Astrocyte (in vitro differentiated cells and primary cell): ENCODE measurements at places on chromosomes 1 and 21.

- DNase-seq = no peak
Observed at GRCh38 chr1:177351361-177352108, 180.8 kb downstream of the BRINP2 start.

- DNase-seq = no peak
Observed at GRCh38 chr1:112990271-112990670, 34.3 kb upstream of the SLC16A1 start.

- peak; percentile 98 for DNase-seq
Observed at GRCh38 chr1:95035536-95035935, 37.2 kb downstream of the ALG14 start.

- DNase-seq = no peak
Observed at GRCh38 chr1:151294742-151295462, 12.8 kb downstream of the ZNF687 start.

GRCh38 chr1:17440074-17440826, 773 bp upstream of the RCC2 start:
- DNase-seq = no peak

GRCh38 chr1:200191993-200192392, 164.5 kb downstream of the NR5A2 start:
- no peak for DNase-seq

DNA sequence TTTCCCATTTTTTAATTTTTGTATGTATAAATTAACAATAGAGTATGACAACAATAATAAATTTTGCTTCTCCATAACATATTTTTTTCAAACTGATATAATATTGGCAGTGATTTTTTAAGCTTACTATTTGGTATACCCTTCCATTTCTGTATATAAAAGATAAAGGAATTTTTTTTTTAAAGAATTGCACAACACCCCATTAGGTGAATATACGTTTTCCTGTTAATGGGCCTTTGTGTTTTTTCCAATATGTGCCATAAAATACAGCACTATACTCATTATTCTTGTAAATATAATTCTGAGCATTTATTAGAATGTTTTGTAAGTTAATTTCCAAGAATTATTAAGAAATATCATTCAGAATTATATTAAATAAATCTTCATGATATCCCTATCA, 515.2 kb upstream of the RGS18 start:
- DNase-seq = no peak
